ENCODE measurements at places on chromosomes 13 and 19.

GRCh38 chr19:18515959-18516358 lies 5.9 kb downstream of the ELL start:
- DNase-seq, result no peak

DNA sequence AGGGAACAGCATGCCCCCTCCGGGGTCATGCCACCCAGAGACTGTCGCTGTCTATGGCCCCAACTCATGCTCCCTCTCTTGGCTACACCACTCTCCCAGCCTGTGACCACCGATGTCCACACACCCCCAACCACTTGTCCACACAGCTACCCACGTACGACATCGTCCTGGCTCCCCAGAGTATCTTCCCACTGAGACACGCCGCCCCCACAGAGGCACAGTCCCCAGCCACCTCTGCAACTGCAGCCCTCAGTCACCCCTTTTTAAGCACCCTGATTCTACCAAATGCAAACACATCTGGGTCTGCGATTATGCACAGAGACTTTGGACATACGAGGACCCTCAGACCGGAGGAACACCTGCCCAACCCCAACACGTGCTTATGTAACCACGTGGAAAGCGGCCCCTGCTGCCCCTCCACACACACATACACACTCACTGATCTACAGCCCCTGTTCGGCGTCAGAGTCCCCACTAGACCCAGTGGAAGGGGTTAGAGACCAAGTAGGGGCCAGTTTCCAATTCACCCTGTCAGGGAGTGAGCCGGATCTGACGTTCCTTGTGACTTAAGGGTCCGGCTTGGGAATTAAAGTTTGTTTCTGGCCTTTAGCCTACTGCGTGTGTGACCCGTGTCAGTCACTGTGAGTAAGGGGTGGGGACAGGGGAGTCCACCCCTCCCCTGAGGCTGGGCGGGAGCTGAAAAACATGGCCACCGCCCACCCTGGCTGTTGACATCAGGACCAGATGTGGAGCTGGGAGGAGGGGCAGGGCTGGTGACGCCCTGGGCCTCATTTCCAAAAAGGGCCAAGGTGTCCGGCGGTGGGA lies 11.9 kb upstream of the AXL start:
- DNase-seq, result no peak

- DNase-seq, result no peak
These were observed 10.0 kb upstream of the INSR start for GRCh38 chr19:7304200-7304599.

DNA sequence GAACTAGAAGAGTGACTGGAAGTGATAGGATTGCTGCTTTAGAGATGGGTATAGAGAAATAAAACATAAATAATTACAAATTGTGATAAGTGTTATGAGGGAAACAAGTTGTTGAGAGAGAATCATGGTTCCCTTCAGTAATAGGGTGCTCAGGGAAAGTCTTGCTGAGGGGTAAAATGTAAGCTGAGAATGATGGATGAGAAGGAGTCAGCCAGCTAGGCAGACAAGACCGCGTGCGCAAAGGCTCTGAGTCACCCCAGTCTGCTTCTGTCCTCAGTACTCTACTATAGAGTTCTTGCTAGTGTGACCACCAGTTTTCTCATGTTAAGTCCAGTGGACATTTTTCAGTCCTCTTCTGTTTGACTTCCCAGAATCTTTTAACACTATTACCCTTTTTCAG lies 39.5 kb downstream of the PCCA start:
- DNase-seq, result no peak

DNA sequence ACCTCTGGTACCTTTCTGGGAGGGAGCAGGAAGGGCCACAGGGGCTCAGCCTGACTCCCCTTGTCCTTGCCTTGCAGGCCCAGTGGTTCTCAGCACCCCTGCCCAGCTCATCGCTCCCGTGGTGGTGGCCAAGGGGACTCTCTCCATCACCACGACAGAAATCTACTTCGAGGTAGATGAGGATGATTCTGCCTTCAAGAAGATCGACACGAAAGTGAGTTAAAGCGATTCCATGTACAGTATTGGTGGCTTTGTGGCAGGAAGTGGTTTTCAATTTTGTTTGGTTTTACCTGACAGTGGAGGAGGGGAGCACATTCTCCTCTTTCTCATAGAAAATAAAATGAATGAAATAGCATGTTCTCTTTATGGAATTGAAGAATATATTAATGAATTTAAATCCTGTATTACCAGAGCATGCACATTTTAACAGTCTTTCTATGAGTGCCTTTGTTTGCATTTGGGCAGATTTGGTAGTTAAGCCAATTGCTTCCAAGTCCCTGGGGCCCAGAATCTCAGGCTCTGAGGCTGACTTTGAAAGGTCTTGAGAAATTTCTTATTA lies 4.1 kb downstream of the MAB21L1 start:
- peak; percentile 6 for DNase-seq

DNA sequence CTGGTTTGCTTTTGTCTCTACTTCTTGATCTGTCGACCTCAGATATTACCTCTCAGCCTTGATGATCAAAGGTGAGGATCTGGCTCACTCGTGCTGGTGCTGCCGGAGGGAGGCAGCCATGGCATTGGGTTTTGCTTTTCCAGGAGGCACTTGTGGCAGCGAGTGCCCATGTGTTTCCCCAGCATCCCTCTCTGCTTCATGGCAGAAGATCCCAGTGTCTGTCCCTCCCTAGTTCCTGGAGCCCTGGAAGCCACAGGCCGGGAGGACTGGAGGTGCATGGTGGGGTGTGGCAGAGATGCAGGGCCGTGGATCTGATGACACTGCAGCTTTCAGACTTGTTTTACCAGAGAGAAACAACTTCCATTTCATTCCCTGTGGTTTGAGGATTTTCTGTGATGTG lies 47.5 kb downstream of the ANKRD10 start:
- no peak for DNase-seq

GRCh38 chr13:25873242-25873612 lies 178.6 kb downstream of the SHISA2 start:
- no peak for DNase-seq

- no peak for DNase-seq
These were observed 7.4 kb upstream of the SLITRK6 start for GRCh38 chr13:85806553-85807175.

- no peak for DNase-seq
These were observed 249.9 kb downstream of the COL4A1 start for GRCh38 chr13:110057052-110057451.

GRCh38 chr13:51237887-51238286 lies 15.7 kb downstream of the FAM124A start:
- DNase-seq, result no peak

- no peak for DNase-seq
These were observed 339.8 kb upstream of the OBI1 start for GRCh38 chr13:78998630-78999315.

GRCh38 chr19:11164296-11164695 lies 8.7 kb upstream of the SPC24 start:
- DNase-seq, result no peak

DNA sequence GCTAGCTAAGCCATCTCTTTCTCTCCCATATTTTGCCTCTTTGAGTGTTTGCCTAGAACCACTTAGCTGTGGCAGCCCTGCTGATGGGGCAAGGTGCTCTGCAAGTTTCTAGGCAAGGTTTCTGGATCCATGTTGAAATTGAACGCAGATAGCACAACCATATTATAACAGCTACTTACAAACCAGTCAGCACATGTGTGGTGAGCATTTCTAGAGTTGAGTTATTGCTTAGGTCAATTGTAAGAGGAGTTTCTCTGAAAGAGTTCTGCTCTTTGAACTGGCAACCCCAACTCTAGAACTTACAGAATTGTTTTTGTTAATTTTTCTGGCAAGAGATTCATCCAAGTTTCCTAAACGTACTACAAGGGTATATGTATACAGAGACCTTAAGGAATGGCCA lies 103.3 kb downstream of the GGACT start:
- DNase-seq, result no peak

DNA sequence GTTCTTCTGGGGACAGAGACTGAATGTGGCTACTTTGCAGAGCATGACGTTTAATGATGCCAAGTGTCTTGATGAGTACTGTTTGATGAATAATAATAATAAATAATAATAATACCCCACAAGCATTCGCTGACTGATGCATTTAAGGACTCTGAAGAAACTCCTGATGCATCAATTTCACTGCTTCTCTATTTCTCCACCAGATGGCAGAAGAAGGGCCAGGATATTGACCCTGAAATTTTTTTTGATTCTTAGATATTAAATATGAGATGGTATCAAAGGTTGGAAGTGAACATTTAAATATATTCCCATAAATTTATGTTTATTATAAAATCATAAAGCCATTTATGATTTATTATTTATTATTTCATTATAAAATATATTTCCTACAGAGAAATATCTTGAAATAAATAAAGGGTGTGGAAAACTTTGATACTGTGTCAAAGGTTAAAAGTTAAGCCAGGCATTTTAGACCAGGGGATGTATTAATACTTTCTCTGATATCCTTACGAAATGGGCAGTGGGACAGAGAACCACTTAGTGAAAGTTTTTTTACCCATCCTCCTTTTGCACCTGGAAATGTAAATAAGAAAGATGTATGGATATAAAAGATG lies 170.9 kb downstream of the LACC1 start:
- no peak for DNase-seq

GRCh38 chr19:49677901-49678674 lies 1.0 kb downstream of the PRMT1 start:
- DNase-seq, result peak; percentile 93

DNA sequence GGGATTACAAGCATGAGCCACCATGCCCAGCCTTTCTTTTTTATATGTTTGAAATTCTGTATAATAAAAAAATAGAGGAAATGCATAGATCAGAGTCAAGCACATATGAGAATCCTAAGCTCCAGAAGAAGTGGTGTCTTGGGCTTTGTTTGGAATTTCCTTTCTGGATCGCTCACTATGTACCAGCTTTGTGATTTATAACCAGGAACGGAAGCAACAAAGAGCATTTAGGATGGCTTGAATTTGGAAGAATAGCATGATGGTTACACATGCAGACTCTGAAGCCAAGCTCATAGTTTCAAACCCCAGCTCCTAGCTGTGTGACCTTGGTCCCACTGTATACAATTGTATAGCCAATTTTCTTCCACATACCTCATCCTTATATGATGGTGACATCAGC lies 28.0 kb upstream of the SLC15A1 start:
- DNase-seq, result no peak

GRCh38 chr19:18274781-18275356 lies 617 bp upstream of the IQCN start:
- no peak for DNase-seq

DNA sequence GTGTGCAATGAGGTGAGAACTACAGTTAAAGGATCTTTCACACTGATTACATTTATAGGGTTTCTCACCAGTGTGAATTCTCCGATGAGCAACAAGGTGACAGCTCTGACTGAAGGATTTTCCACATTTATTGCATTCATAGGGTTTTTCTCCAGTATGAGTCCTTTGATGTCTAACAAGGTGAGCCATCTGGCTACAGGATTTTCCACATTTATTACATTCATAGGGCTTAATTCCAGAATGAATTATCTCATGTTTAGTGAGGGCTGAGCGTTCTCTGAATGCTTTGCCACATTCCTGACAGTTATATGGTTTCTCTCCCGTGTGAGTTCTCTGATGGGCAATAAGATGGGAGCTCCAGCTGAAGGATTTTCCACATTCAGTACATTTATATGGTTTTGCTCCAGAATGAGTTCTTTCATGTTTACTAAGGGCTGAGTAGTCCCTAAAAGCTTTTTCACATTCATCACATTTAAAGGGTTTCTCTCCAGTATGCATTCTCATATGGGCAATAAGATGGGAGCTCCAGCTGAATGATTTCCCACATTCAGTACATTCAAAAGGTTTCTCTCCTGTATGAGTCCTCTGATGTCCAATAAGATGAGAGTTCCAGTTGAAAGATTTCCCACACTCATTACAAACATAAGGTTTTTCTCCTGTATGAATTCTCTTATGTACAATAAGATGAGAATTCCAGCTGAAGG lies 4.4 kb upstream of the C19orf18 start:
- no peak for DNase-seq

DNA sequence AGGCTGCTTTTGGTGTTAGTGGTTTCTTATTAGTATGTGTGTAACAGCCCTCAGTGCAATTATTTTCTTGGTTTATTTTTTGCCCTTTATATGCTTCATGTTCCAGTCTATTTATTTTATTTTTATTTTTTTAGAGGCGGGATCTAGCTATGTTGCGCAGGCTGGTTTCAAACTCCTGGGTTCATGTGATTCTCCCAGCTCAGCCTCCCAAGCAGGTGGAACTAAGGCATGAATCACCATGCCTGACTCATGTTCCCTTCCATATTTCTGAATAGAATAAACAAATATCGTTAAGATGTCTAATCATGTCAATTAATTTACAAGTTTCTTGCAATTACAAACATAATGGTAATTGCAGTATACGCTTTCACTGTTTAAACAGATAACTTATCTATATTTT lies 11.7 kb downstream of the SKA3 start:
- DNase-seq, result no peak

- DNase-seq, result no peak
These were observed 24.3 kb downstream of the ARHGEF7 start for GRCh38 chr13:111139452-111139851.

GRCh38 chr19:13861392-13861713 lies 15.6 kb upstream of the NANOS3 start:
- no peak for DNase-seq
